ENCODE measurements at places on chromosomes 16 and 17.
A peak's percentile ranks its signal among the peaks of the same experiment; 100 is the strongest.

DNA sequence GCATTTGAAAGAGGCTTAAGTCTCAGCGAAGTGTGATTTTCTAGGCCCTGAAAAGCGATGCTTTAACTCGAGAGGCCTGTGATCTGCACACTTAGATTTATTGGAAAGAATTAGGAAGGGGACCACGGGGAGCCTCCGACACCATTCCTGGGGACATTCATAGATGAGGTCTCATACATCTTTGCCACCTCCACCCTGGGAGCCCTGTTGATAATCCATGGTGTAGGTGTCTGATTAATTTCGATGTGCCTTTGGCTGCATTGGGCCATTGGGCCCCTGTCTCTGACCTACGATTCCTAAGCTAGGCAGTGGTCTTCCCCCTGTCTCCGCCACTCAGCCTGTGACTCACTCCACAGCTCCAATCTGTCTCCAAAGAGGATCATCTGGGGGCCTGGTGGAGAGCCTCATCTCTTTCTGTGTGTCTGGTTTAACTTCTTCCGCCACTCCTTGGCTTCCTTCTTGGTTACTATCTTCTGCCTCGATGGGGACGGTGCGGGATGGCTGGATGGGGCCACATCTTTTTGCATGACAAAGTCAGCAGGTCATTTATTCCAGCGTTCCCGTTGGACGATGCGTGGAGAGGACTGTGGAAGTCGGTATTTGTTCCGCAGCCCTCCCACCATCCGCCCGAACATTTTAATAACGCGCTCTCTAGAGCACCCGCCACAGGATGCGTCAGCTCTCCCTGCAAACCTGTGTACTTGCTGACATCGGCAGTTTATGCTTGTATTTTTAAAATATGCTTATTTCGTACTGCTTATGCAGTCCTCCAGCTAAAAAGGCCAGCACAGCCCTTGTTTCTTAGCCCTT lies 109.3 kb downstream of the IRX3 start:
- no peak for DNase-seq

- DNase-seq, result peak; percentile 67
Observed at GRCh38 chr17:41131979-41132378, 8.0 kb upstream of the KRTAP4-12 start.

GRCh38 chr17:75840799-75841164 lies 3.4 kb downstream of the UNC13D start:
- no peak for DNase-seq

GRCh38 chr16:68055395-68055794 lies 29.8 kb upstream of the NFATC3 start:
- no peak for DNase-seq

DNA sequence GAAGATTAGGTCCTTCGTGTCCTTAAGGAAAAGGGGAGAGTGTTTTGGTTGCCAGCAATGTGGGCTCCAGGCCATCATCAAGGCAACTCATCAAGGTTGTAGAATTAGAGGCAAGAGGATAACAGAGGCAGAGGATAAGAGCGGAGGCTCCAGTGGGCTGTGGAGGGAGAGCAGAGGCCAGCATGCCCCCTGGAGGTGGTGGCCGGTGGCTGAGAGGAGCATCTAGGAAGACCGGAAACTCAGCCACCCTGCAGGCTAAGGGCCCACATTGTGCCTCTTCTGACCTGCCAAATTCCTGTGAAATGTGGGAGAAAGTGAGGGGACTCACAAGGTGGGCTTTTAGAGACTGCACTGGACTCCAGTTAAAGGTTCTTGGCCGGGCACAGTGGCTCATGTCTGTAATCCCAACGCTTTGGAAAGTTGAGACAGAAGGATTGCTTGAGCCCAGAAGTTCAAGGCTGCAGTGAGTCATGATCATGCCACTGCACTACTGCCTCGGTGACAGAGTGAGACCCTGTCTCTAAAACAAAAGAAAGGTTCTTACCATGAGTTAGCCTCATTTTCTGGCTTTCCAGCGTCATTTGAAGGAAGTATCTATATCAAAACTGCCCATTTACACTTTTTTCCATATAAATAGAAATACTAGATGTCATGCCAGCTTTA lies 62.7 kb upstream of the ADORA2B start:
- DNase-seq, result no peak

- no peak for DNase-seq
Observed at GRCh38 chr17:72104164-72104862, 16.5 kb upstream of the SOX9 start.

- no peak for DNase-seq
Observed at GRCh38 chr16:84810518-84811273, 9.1 kb upstream of the CRISPLD2 start.

DNA sequence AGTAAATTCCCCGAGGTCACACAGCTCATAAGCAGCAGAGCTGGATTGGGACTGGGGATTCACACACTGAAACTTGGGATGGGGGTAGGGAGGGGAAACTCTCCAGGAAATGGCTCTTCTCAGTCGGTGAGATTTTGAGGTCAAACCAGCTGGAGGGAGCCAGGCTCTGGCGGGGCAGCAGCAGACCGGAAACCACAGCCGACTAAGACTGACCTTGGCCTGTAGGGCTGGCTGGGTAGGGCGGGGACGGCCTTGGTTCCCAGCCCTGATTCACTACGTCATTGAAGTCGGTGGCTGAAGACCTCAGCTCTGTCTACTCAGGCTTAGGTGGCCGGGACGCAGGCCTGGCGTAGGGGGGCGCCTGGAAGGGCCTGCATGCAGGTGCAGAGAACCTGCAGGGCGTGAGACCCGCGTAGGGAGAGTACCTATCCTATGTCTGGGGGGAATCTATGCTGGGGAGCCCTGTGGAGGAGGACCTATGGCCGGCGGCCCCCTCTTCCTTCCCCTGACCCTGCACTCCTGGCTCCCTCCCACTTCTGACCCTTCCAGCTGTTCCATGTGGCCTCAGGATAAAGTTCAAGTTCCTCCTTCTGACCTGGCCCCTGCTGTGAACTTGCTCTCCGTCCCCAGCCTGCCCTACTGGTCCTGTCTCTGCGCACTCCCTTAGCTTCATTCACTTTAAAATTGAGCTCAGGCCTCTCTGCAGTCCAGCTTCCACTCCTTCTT lies 11.9 kb upstream of the SLC4A1 start:
- DNase-seq, result no peak

DNA sequence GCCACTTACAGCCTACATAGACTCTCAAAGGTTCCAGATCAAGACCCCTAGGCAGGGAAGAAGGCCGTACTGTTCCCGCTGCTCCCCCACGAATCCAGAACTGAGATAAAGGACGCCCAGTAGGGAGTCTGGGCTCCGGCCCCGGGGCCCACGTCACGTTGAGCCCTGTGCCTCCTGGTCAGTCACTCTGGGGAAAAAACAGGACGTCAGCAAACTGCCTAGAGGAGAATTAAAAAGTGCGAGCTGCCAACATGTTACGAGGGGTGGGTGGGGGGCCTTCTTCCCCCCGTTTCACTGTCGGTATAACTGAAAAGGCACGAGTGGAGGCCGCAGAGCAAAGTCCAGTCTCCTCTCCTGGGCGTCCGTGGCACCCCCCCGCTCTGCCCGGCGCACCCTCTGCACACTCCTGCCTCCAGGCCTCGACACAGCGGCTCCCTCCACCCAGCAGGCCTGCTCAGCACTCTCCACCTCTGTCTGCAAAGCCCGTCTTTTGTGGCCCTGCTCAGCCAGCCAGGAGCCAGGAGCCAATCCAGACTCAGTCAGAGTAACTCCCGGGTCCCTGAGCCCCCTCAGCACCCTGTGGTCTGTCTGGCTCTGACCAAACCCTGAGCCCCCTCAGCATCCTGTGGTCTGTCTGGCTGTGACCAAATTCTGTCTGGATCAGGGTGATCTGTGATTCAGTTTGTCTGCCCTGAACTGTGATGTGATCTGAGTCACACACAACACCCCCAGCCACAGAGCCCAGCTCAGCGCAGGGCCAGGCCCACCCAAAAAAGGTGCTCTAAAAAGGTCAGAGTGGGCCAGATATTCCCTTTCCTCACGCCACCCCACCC lies 6.2 kb downstream of the ITGAE start:
- no peak for DNase-seq

- DNase-seq, result no peak
Observed at GRCh38 chr17:36844601-36845000, 92.7 kb upstream of the LHX1 start.

GRCh38 chr17:49439305-49439672 lies 24.6 kb upstream of the PHB1 start:
- no peak for DNase-seq

DNA sequence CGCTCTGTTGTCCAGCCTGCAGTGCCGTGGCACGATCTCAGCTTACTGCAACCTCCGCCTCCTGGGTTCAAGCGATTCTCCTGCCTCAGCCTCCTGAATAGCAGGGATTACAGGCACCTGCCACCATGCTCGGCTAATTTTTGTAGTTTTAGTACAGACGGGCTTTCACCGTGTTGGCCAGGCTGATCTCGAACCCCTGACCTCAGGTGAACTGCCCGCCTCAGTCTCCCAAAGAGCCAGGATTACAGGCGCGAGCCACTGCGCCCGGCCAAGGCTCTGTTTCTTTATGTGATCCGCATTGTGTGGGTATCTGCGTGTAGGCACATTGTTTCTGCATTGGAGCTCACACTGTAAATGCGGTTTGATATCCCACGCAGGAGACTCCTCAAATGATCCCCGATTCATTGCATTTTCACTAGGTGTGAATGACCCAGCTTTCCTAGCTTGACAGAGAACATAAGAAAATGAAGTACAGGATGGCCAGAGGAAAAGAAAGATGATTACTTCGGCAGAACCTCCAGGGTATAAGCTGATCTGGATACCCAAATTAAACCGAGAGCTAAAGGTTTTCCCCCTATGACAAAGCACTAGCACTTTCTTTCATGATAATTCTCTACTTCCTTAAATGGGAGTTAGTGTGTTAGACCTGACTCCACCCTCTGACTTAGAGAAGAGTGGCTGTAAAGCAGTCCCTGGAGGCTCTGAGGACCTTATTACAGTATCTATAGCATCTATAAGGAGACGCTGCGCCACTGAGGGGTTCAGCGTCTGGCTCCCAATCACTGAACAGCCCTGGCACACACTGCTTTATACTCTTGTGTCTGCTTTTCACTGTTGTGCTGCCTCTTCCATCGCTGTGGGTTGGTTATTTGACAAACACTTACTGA lies 17.3 kb downstream of the COTL1 start:
- DNase-seq, result no peak

- DNase-seq, result no peak
Observed at GRCh38 chr16:3458278-3458851, 14.9 kb downstream of the NAA60 start.

DNA sequence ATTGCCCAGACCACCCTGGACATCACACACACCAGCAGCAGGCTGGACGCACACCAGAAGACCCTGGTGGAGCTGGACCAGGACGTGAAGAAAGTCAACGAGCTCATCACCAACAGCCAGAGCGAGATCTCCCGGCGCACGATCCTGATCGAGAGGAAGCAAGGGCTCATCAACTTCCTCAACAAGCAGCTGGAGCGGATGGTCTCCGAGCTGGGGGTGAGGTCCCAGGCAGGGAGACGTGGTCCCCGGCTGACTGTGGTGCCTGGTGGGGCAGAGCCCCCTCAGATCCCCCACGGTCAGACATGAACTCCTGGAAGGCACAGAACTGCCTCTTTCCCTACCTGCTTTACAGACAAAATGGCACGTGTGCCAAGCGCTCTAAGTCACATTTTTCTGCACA lies 16.6 kb upstream of the GAA start:
- no peak for DNase-seq
